ENCODE measurements at places on chromosomes 12 and 14.
A peak's percentile ranks its signal among the peaks of the same experiment; 100 is the strongest.

GRCh38 chr14:21669284-21669683 is 4.3 kb downstream of the OR4E1 start:
- DNase-seq = no peak

DNA sequence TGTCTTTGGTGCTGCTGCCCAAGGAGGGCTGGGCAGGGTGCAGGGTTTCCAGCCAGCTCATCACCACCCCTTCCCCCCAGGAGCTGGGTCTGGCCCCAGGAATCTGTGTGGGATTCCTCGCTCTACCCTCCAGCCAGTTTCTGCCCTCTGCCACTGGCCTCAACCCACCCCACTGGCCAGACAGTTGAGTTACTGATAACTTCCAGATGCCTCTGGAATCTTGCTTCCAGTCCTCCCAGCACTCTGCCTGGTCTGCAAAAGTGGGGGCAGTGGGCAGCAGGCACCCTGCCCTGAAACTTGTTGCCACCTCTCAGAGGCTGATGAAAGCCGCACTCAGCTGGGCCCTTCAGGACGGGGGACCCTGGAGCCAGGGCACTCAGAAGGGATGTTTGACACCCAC is 20.1 kb upstream of the TBX3 start:
- DNase-seq = no peak

DNA sequence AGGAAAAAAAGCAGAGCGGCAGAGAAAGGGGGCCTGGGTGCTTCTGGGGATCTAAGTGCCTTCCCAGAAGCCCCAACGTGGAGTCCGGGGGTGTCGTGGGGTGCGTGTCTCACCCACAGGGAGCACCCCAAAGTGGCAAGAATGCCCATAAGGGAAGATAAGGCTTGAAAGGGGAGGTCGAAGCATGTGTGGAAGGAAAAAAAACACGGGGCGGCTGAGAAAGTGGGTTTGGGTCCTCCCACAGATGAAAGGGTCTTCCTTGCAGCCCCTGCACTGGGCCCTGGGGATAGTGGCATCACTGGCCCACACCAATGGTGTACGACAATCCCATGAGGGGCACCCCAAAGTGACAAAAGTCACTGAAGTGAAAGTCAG is 275.5 kb downstream of the ALG10 start:
- no peak for DNase-seq

- DNase-seq = no peak
Measured at GRCh38 chr12:75236206-75236605, 26.6 kb upstream of the KCNC2 start.

GRCh38 chr12:18640321-18640955 is 97.4 kb downstream of the PLCZ1 start:
- DNase-seq = peak; percentile 48

GRCh38 chr14:85165094-85165493 is 364.9 kb upstream of the FLRT2 start:
- DNase-seq = no peak

GRCh38 chr12:31860401-31860800 is 98.8 kb upstream of the RESF1 start:
- DNase-seq = no peak

GRCh38 chr12:110565894-110566871 is 16.9 kb downstream of the PPTC7 start:
- DNase-seq = no peak

DNA sequence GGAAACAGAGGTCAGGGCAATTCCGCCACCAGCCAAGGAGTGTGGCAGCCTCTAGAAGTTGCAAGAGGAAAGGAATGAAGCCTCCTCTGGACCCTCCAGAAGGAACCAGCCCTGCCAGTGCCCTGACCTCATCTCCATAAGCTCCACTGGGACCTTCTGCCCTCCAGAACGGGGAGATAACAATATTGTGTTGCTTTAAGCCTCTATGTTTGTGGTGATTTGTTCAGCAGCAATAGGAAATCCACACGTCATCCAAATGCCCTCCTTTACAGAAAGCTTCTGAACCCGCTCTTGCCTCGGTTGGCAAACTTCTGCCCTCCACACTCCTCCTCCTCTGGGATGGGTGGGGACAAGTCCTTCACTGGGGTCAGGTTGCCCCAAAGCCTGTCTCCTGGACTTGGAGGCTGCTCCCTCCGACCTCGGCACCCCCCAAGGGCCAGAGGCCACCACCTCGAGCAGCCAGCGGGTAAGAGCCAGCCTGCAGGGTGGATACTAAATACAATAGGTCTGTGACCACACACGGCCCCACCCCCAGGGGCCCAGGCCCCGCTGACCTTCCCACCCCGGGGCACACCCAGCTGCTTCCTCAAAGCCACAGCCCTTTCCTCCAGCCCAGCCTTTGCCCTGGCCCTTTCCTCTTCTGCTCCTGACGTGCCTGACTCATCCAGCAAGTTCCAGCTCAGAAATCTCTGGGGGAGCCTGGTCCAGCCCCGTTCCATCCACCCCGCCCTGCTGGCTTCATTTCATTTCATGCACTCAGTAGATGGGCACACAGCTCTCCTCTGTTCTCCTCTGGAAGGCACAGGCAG is 58.7 kb upstream of the NCOR2 start:
- peak; percentile 69 for DNase-seq

GRCh38 chr12:203462-204260 is 10.3 kb downstream of the SLC6A12 start:
- peak; percentile 21 for DNase-seq

DNA sequence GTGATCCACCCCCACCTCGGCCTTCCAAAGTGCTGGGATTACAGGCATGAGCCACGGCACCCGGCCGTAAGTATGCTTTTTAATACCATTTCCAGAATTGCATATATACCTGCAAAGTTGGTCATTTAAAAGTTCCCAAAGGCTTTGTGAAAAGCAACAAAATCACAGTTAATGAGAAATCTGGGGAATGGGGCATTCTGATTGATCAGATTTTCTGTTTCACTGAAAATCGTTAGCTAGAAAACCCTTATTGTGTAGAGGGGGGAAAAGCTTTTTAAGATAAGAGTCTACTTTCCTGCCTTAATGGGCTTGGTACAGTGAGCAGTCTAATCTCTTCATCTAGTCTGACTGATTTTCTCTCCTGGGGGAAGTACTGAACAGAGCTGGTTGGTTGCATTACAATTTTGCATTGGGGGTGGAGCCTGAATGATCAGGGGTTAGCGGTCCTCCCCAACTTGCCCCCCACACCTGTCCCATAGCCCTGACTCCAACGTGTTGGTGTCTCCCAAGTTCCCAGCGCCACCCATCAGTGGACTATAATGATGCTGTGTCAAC is 23.8 kb downstream of the IL31 start:
- no peak for DNase-seq

GRCh38 chr14:75374911-75375310 is 52.9 kb upstream of the JDP2 start:
- no peak for DNase-seq

- DNase-seq = no peak
Measured at GRCh38 chr14:99537399-99537798, 56.2 kb downstream of the CCNK start.

DNA sequence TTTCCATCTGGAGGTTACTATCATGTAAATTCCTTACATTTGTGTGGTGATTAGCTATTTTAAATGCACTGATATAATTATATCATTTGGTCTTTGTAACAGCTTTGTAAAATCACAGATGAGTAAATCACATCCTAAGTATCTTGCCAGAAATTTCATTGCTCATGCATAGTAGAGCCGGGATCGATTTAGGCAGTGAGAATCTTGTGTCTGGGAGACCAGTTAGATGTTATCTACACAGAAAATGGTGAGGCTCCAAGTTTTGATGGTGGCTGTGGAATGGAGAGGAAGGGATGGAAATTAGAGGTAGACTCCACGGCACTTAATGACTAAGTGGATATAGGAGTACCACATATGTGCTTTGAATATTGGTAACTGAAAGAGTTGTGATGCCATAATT is 156.3 kb downstream of the MSRB3 start:
- no peak for DNase-seq

GRCh38 chr12:63250486-63250885 is 99.5 kb upstream of the AVPR1A start:
- no peak for DNase-seq

DNA sequence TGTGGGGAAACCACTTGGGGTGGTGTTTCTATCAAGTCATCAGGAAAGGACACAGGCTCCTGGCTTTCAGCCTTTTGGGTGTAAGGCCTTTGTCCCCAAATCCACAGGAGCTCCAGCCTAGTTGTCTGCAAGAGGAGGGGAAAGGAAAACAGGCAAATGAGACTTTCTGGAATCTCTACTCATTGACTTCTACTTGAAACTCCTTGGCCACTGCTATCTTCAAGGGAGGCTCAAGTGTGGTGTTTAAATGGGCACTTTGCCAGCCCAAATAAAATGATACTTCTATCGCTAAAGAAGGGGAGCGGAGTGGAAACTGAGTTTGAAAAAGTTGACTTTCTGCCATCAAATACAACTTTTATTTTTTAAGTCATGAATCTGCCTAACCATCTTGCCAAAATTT is 445.9 kb upstream of the RGS6 start:
- DNase-seq = no peak

- DNase-seq = no peak
Measured at GRCh38 chr12:105878964-105879363, 259.8 kb downstream of the NUAK1 start.

- DNase-seq = peak; percentile 38
Measured at GRCh38 chr14:90726656-90727055, 89.6 kb downstream of the TTC7B start.

- no peak for DNase-seq
Measured at GRCh38 chr12:106696681-106697417, 77.6 kb upstream of the RIC8B start.

DNA sequence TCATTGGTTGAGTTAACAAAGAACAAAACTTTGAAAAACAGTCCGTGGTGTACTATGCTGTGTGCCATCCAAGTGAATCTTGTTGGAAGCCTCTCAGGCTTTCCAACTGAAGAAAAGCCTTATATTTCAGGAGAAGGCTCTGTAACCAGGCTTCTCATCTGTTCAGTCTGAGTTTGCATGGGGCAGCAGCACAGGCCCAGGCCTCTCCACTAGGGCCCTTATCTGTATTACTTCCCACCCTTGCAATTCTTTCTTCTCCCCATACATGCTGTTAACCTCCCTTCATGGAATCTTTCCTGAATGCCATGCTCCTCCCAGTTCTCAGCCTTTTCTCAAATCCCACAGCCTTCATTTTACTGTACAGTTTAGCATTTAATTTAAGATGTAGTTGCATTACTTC is 28.3 kb downstream of the FRMD6 start:
- no peak for DNase-seq

DNA sequence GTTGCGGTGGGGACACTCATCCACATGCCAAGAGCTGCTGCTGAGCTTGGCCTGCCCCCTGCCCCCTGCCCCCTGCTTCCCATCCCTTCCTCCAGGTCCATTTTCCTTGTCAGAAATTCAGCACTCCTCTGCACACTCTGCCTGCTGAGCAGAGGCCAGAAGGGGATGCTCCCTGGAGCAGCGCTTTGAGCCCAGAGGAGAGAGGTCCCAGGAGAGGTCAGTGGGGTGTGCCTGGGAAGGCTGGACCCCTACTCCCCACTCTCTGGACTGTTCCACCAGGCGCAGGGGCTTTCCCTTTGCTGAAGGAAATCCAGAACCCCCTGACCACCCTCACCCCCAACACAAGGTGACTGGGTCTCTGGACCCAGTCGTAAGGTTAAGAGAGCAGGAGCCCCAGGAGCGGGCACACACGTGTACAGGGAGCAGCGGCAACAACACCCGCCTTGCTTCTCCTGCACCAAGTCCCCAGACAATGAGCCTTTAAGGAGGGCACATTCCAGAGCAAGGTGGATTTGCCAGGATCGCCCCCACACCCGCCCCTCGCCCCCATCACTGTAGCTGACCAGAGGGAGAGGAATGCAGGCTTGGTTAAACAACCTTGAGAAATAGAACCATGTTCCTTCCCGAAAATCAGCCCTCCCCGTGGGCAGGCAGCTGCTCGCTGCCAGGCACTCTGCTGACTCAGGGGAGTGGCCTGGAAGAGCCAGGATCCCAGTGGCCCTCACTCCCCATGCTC is 30.7 kb downstream of the ISCA2 start:
- DNase-seq = no peak

GRCh38 chr12:124374567-124374966 is 79.7 kb downstream of the RFLNA start:
- no peak for DNase-seq

DNA sequence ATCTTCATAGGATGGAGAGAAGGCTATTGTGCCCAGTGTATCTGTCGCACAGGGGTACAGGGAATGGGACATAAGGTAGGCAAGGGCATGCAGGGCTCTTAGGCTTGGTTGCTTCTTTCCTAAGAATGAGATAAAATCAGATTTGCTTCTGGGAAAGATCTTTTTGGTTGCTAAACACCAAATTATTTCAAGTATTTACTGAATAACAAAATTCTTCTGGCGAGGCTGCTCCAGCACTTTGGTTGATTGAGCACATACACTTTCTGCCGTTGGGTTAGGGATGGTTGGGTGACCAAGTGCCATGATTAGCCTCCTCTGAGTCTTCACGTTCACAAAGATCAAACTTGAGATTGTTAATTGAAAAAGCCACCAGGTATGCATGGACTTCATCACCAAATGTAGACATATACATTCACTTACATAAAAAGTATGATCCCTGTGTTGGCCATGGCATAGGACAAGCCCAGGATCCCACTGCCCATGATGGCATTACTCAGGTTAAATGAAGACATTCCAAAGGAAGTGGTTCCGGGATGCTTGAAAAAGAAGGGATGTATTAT is 38.2 kb downstream of the SLC38A4 start:
- DNase-seq = no peak

- no peak for DNase-seq
Measured at GRCh38 chr12:2924019-2924418, 33.3 kb downstream of the TULP3 start.

DNA sequence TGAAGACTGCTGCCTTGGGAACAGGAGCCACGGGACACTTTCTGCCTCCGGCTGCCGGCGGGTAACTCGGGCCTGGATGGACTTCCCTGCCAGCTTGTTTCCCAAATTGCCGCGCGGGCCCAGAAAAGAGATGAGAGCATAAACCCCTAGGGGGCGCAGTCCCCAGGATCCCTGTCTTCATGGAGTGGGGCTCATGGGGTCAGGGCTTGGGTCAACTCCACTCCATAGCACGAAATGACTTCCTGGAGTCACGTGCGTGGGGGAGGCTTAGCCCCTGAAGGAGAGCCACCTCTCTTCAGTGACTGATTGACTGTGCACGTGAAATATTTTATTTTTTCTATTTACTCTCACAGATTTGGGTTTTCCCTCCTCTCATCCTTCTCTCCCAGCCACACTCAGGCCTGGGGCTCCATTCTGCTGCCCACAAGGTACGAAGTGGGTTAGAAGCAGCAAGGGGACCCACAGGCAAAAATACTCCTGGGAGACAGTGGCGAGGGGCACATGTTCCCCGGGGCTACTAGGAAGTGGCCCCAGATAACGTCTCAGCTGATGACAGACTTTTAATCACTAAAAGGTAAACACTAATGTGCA is 10.0 kb downstream of the PGF start:
- DNase-seq = no peak

DNA sequence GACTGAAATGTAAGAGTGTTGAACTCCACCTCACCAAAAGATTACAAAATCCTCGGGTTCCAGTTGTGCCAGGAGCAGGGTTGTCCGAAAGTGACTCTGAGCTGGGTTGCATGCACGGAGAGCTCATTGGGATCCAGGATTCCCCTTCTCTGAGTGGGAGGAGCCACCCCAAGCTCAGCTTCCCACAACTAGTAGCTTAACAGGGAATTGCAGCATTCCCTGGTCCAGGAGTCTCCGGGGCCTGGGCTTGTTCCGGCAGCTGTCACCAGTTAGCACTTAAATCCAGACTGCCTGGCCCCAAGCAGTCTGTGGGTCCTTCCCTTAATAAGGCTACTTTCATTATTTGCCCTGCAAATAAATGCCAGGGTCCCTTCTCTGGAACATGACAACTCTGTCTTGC is 50.1 kb downstream of the CD9 start:
- DNase-seq = no peak

Data from hindlimb muscle (tissue), 1 donor.